ENCODE measurements at places on chromosomes 6 and 20. TPM values are rescaled to one million over a fixed set of nuclear protein-coding genes. Genes with fewer than 3 reads are reported as not detected.

DNA sequence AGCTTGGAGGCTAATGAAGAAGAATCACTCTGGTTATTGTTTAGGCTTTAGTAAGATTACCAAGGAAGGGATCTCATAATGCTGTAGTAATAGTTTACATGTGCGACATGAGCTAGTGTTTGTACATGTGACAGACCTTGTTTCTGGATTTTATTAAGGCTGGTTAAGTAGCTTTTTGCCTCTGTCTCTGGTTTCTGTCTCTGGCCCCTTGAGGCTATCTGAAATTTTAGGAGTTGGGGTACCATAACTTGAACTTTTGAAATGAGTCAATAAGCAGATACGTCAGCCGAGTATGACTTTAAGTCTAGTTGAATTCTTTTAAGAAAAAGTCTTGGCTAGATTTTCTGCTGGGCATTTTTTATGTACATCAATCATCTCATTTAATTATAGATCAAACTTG lies 9.5 kb downstream of the CBFA2T2 start:
- DNase-seq, result no peak

GRCh38 chr6:15948930-15949900 lies 179.7 kb upstream of the MYLIP start:
- no peak for DNase-seq

DNA sequence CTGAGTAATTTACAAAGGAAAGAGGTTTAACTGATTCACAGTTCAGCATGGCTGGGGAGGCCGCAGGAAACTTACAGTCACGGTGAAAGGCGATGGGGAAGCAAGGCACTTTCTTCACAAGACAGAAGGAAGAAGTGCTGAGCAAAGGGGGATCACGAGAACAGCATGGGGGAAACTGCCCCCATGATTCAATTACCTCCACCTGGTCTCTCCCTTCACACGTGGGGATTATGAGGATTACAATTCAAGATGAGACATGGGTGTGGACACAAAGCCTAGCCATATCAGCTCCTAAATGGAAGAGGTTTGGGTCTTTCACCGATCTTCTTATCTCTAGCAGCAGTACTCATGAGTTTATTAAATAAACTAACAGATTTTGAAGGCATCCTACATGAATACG lies 152.9 kb upstream of the RUNX2 start:
- no peak for DNase-seq

GRCh38 chr6:91718198-91718597 lies 1131.3 kb upstream of the MAP3K7 start:
- no peak for DNase-seq

GRCh38 chr20:20233041-20233514 lies 134.8 kb upstream of the INSM1 start:
- DNase-seq, result no peak

- no peak for DNase-seq
These were observed 54.0 kb upstream of the BTN3A2 start for GRCh38 chr6:26311012-26311384.

The MAP1LC3A gene
- total RNA-seq, result 72.1 TPM

The ZSCAN26 gene
- 19.3 TPM for total RNA-seq

The LAMA2 gene
- total RNA-seq, result 88.8 TPM

The CITED2 gene
- total RNA-seq, result 187 TPM

The ZC2HC1B gene
- total RNA-seq, result not detected

The GPR63 gene
- total RNA-seq, result 0.49 TPM
